ENCODE measurements at places on chromosomes 16 and 17.

- DNase-seq = peak; percentile 3
Observed at GRCh38 chr16:55370762-55371482, 46.9 kb downstream of the IRX6 start.

- no peak for DNase-seq
Observed at GRCh38 chr16:80585764-80586163, 45.0 kb downstream of the DYNLRB2 start.

DNA sequence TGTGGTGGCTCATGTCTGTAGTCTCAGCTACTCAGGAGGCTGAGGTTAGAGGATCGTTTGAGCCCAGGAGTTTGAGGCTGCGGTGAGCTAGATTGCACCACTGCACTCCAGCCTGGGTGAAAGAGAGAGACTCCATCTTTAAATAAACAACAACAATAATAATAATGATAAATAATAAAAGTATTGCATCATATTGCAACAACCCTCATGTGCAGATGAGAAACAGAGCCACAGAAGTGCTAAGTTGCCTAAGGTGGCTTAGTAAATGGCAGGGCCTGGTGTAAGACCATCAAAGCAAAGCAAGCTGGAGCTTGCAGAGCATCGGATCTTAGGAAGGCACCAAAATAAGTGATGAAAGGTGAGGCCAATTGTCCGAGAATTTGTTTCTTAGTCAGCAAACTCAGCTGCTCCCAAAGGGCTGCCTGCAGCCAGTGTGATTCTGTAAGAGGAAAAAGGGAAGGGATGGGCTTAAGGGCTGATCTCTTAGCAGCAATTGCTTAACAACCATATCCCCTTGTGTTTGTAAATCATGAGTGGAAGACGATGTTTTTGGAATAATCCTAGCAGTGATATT is 45.3 kb upstream of the HS3ST3A1 start:
- DNase-seq = no peak

DNA sequence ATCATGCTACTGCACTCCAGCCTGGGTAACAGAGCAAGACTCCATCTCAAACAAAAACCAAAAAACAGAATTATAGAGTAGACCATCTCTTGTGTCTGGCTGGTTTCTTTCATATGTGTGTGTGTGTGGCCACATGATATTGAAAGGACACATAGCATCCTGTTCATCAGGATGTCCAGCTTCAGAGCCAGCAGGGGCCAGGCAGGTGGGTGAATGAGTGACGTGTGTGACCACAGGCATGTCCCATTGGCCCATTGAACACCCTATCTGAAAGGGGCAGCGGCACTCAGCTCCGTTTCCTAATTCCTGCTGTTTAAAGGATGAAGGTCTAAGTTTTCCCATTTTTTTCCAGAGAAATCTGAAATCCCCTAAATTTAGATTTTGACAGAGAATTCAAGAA is 174.2 kb downstream of the PRKCB start:
- DNase-seq = no peak

DNA sequence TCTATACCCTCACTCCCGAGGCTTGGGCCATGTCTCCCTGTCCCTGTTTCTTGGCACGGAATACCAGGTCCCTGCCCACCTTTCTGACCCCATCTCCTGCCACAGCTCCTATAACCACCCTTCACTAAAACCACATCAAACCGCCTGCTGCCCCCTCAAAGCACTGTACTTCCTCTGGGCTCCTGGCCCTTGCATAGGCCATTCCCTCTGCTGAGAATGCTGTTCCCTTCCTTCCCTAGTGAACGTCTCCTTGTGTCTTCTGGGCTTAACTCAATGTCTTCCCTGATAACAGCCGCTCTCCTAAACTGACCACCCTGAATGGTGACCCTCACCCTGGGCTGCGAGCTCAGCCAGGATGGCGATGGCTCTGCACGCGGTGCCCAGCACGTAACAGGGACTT is 10.7 kb downstream of the AANAT start:
- DNase-seq = no peak

GRCh38 chr17:2814481-2815341 is 18.5 kb downstream of the RAP1GAP2 start:
- peak; percentile 77 for DNase-seq

DNA sequence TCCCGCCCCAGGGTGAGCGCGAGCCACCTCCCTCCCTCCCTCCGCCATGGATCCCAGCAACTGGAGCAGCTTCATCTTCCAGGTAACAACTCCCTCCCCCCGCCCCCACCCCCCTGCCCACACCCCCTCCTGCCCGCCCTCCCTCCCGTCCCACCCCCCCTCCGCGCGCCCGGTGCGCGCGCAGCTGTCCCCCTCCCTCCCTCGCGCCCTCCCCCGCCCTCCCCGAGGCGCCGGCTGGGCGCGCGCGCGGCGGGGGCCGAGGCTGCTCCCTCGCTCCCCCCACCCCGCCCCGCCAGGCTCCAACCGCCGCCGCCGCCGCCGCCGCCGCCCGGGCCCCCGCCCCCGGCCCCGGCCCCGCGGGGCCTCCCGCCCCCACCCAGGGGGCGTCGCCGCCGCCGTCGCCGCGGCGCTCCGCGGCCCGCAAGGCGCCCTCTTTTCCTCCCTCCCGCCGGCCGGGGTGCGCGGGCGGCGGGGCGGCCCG is at the start of gene MAZ:
Gene MAZ, plus strand, starts transcription at position 431 of the 481 bp plus-strand sequence. CDS start 173 bp downstream, outside the sequence.
- DNase-seq = peak; percentile 75

- no peak for DNase-seq
Observed at GRCh38 chr17:77888242-77889134, 70.0 kb upstream of the TNRC6C start.

DNA sequence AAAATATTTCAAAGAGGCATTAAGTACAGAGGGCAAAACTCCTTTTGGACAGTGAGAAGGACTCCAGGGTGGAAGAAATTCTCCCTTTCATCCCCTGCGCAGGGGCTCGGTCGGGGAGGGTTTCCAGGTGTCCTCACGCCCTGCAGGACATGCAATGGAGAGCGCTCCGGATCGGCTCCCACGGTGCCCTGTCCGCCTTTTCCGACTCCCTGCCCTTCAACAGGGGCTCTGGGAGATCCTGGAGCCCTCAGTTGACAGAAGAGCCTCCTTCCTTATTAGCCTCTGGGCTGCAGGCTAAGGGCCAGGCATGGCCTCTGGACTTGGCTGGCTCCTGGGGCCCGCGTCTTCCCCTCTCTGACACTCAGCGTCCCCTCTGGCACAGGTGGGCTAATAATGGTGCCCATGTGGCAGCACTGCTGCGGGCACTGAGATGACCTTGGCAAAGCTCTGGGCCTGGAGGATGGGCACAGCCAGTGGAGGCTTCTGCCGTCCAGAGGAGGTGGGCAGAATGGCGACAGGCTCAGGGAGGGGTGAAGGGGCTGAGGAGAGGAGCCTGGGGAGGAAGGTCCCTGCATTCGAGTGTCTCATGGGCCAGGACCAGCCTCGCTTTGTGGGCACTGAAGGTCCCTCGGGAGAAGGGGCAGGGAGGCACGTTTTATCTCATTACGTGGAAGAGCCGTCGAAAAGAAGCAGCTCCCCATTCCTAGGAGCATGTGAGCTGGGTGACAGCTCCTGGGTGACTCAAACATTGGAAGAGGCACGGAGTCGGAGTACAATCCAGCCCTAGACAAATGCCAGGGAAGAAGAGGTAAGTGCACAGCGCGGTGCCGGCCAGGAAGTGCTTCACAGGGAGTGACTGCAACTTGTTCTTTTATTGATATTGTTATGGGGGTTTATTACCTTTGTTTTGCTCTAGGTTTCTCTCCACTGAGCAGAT is 161.7 kb downstream of the IRF8 start:
- no peak for DNase-seq

DNA sequence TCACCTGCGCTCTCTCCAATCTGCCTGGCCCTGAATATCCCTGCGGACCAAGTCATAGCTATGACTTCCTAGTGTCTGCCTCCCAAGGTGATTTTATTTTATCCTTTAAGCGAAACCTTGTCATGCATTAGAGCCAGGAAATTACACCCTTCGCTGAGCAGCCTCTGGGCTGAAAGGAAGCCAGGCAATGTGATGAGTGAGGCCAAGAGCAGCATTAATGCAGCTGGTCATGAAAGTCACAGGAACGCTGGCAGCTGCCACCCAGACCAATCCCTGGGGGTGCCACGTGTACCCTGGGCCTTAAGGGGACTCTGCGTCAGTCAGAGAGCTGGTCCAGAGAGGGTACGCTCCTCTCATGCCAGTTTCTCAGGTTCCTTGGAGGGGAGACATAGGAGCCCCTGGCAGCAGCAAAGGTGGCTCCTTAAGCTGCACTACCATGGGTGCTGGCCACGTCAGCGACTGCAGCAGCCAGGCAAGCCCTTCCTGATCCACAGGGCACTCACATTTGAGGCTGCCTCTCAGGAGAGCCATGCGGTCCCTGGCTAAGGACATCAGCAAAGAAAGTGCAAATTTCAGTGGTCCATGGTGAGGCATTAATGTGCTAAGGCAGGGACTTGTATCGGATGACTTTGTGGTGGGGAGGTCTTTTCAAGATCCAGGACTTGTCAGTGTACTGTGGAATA is 42.7 kb upstream of the WSCD1 start:
- no peak for DNase-seq

- DNase-seq = no peak
Observed at GRCh38 chr16:60989592-60989991, 1046.6 kb downstream of the CDH8 start.

DNA sequence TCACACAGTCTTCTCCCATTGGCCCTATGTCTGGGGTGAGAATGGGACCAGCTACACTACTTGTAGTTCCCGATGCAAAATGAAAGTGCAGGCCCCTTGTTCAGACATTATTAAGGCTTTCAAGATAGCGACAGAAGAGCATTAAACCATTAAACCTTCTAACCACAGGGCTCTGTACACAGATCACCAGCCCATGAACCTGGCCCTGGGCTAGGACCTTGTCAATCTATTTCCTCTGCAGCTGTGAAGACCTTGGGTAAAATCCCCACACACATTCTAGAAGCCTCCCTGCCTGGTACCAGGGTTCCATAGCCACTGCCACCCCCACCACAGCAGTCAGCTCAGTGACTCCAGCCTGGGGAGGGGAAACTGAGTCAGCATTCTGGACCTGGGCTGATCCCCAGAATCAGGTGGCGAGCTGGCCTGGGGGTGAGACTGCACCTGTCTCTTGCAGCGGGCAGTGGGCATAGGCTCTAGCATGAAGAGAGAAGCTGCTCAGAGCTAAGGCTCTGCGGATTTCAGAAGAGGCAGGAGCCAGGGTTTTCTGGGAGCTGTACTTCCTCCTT is 119.7 kb upstream of the LHX1 start:
- no peak for DNase-seq

- DNase-seq = no peak
Observed at GRCh38 chr17:47338026-47338425, 14.3 kb downstream of the EFCAB13 start.

GRCh38 chr16:62392698-62393097 is 356.5 kb upstream of the CDH8 start:
- no peak for DNase-seq

GRCh38 chr17:55482591-55483389 is 28.5 kb downstream of the SMIM36 start:
- no peak for DNase-seq

DNA sequence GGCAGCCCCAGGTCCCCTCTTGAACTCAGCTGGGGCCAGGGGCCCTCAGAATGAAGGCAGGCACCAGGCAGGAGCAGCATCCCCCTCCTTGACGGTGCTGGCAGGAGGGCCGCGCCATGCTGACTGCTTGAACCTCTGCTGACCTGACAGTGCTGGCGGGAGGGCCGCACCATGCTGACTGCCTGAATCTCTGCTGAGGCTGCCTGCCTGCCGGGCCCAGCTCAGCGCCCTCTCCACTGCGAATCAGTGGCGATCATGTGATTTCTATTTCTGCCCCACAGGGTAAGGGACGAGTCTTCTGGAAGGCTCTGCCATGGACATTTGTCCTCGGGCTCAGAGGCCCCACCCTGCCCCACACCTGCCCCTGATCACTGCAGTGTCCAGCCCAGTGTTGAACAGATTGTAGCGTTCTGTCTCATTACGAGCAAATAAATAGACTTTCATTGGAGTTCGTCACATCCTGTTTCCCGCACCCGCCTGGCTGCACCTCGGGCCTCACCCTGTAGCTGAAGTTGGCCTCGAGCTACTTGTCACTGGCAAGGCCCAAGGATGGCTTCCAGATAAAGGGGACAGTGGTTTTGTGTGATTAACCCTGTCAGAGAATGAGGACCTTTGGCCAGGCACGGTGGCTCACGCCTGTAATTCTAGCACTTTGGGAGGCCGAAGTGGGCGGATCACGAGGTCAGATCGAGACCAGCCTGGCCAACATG is 8.6 kb downstream of the C16orf90 start:
- no peak for DNase-seq

- DNase-seq = no peak
Observed at GRCh38 chr17:66583112-66583748, 251.7 kb upstream of the CACNG5 start.
